ENCODE measurements at places on chromosomes 1 and 21.
A peak's percentile ranks its signal among the peaks of the same experiment; 100 is the strongest.

GRCh38 chr21:33273044-33273443, 6.9 kb downstream of the IL10RB start:
- no peak for DNase-seq

DNA sequence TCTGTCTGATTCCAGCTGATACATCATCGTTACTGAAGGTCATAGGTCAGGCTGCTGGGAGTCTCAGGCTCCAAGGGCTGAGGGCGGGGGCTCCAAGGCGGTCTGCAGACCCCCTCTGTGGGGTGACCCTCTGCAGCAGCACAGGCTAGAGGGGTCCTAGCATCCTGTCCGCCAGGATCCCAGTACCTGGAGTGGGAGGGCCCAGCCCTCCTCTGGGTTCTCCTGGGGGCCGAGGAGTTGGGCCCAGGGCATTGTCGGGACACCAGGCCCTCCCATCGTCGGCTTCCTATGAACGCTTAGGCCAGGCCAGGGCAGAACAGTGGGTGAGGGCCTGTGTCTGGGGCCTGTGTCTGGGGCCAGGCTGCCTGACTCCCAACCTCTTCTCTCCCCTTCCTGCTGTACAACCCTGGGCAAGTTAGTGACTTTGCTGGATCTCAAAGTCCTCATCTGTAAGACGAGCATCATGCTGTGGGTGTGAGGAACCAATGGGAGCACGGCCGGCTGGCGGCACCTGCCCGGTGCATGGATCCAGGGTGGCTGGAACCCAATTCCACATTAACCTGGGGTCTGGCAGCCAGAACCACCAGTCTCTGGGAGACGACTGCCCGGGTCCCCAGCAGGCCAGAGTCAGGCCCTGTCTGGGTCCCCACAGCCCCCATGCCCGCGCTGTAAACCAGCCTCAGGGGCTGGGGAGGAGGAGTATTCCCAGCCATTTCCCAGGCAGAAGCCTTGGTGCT, 56.2 kb upstream of the COL18A1 start:
- DNase-seq: no peak

GRCh38 chr1:45569962-45570581, 13.8 kb upstream of the NASP start:
- peak; percentile 85 for DNase-seq

GRCh38 chr1:22747735-22748073, 37.1 kb downstream of the EPHB2 start:
- DNase-seq: no peak

DNA sequence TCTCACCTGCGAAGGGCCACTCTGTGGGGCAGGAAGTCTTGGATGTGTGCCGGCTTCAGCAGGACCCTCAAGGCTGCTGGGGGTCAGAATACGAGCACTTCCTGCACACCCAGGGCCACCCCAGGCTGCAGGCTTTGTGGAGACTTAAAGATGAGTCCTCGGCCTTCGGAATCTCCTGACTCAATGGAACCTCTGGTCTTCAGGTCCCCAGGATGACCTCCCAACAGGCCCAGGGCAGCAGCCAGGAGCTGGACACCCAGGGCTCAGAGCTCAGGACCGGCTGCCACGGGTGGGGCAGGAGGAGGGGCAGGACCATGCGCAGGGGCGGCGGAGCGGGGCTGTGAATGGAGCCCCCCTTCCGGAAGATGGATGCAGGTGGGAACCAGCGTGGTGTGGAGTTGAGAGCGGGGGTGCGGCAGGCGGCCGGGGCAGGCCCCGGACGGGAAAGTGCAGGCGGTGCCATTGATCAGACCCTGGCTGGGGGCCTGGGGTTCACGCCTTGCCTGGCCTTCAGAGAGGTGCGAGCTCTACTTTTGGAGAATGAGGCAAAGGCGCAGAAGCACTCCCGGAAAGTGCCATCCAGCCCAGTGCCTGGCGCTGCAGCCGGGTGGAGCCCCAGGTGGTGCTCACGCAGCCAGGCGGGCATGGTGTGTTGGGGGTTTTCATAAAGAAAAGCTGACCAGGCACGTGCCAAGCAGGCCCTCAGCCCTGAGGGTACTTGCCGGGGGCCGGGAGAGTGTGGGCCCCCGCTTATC, 10.4 kb downstream of the COL18A1 start:
- DNase-seq: no peak

DNA sequence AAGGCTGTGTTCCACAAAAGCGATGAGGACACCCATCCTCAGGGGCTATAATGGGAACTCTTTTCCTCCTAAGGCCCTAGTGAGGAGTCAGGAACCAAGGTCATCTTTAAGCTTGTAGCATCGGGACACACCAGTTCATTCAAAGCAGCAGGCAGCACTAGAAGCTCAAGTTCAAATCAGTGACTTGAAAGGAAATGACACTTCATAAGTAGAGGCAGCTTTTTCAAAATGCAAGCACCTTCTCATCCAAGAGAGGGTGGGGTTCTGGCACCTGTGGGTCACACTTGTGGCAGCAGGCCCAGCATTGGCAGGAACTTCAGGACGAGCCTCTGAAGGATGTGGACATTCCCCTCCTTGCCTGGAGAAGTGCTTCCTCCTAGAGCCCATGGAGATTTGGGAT, 496.3 kb downstream of the KIF26B start:
- DNase-seq: no peak

DNA sequence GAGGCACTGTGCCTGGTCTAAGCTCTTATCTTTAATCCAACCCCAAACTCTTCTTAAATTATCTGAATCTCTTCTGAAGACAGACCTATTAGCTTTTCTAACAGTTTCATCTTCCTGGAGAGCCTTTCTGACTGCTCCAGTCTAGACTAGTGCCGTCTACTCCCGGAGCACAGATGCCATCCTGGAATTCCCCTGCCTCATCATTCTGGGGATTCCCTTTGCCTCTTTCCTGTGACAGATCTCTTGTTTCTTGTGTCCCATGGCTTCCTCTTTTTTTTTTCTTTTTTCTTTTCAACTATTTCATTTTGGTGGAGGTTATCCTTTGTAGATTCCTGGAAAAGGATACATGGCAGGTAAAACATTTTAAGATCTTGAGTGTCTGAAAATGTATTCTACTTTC, 11.7 kb downstream of the SEMA4A start:
- DNase-seq: no peak

GRCh38 chr1:156193208-156193487, 756 bp upstream of the SLC25A44 start:
- DNase-seq: peak; percentile 47

DNA sequence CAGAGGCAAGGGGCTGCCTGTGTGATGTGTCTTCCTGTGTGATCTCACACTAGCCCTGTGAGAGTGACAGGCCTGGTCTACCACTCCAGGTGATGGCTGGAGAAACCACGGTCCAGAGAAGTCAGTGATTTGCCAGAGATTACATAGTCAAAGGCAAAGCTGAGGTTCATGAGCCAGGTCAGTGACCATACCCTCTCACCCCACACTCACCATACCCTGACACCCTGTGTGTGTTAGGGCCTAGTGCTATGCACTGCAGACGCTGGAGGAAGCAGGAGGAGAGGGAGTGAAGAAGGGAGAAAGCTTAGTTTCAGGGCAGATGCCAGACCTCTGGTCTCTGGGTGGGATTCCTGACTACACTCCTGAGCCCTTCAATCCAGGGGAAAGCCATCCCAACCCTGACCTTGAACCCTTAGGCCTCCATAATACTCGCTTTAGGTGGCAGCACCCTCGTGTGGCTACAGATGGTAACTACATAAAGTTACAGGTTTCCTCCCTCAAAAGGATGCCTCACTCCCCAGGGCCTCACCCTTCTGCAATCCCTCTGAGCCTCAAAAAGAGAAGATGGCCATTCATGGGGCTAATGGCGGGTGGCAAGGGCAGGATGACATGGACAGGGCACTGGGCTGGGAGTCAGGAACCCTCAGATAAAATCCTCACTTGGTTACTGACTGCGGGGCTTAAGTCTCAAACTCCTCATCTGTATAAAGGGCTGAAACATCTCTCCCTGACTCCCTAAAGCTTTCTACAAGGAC, 20.8 kb upstream of the SDC3 start:
- DNase-seq: peak; percentile 41

- DNase-seq: no peak
These were observed 152.2 kb downstream of the PEX14 start for GRCh38 chr1:10626791-10627410.

GRCh38 chr21:28633839-28634555, 358.7 kb downstream of the LTN1 start:
- no peak for DNase-seq

DNA sequence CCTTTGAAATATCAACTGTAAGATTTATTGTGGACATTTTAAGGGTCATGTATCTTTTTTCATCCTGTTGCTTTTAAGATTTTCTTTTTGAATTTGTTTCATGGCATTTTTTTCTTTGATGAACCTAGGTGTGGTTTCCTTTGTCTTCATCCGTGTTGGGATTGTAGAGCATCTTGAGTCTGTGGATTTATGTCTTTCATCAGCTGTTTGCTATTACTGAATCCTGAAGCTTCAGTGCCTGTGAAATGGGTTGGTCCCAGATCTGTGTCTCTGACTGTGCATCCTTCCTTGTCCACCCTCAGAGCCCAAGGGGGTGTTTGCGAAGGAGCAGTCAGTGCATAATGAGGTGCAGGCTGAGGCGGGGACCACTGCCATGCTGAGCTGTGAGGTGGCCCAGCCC, 37.3 kb downstream of the OBSCN start:
- DNase-seq: no peak

DNA sequence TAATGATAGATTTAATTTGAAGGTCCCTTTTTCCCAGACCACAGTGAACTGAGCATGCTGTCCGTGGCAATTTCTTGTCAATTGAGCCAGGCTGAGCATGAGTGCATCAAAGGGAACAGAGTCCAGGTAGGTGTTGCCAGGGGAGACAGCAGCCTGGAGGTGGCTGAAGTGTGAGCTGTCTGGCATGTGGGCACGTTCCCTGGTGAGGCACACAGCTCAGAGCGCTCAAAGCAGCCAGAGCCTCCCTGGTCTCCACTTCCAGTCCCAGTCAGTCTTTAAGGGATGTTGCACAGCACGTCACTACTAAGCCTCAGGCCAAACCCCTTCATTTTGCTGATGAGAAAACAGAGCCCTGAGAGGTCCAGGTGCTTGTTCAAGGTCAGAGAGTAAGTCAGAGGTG, 251.4 kb downstream of the MATN1 start:
- no peak for DNase-seq

DNA sequence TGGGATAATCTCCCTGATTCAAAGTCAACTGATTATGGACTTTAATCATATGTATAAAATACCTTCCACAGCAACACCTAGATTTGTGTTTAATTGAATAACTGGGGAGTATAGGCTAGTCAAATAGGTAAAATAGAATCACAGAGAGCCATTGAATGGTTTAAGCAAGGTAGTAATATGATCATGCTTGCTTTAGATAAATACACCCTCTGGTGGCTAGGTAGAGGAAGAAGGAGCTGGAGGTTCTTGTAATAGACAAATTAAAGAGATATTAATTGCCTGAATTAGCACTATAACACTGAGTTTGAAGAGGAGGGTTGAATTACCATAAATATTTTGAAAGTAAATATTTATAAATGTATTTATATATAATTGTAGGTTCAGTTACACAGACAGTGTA, 40.3 kb downstream of the DIRAS3 start:
- no peak for DNase-seq

GRCh38 chr1:87706203-87706602, 377.5 kb downstream of the LMO4 start:
- DNase-seq: no peak

DNA sequence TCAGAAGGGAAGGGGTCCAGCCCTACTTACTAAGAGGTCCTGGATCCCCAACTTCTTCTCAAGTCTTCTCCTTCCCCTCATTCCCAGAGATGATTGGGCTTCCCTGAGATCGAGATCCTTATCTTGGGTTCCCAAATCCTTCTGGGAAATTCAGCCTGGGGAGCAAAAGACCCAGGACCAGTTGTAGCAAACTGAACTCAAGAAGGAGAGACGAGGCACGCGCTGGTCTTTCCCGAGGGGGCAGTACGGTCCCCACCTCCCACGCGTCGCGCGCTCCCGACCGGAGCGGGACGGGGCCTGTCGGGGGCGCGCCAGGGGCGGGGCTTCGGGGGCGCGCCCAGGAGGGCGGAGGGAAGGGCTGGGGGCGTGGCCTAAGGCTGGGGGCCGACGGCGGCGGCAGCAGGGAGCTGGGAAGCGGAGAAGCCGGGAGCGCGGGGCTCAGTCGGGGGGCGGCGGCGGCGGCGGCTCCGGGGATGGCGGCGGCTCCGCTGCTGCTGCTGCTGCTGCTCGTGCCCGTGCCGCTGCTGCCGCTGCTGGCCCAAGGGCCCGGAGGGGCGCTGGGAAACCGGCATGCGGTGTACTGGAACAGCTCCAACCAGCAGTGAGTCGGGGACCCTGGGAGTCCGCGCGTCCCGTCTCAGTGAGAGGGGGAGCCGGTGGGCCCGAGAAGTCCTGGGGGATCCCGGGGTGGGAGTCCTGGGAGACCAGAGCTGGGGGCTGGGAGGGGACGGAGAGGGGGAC, at the start of gene EFNA3:
TSS of gene EFNA3 (plus strand) at position 369 of the 741 bp plus-strand sequence. CDS start at position 474, 105 bp downstream.
- peak; percentile 63 for DNase-seq

- no peak for DNase-seq
These were observed 257.2 kb downstream of the LRRC7 start for GRCh38 chr1:69824932-69825331.

DNA sequence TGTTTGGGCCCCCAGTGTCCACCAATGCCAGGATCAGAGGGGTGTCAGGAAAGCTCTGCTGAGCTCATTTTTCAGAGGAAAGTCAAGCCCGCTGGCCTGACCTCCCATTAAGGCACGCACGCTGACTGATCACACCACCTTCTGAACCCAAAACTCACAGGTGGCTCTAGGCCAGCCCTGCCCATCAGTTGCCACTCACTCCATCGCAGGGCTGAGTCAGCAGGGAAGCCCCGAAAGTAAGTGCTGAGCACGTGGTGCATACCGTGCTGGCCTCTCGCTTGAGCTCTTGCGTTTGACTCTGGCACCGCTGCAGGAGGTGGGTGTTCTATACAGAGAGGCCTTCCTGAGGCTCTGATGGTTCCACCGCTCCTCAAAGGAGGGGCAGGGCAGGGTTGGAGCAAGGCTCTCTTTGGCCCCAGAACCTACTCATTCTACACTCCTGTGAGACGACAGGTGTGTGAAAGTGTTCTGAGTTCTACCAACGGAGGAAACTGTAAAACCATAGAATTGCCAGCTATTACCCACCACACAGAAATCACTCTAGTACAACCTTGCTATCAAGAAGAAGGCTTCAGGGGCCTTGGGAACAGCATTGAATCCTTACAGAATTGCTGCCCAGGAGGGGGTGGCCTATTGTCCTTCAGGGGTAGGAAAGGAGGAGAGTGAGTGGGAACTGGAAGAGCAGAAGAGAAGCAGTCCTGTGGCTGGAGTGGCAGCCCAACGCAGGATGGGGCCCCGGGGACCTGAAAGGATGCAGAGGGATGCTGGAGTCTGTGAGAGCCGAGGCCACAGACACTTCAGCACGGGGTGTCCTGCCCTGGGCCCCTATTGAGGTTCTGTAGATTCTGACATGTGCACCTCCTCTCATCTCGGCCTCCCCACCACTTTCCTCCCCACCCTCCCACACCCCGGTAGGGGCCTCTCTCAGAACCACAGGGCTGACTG, 214.7 kb upstream of the EDN2 start:
- no peak for DNase-seq

GRCh38 chr1:204891860-204892259, 21.2 kb downstream of the NFASC start:
- no peak for DNase-seq

GRCh38 chr1:109468061-109468460, 1.7 kb downstream of the SYPL2 start:
- DNase-seq: no peak

Data from NCI-H774 (cell line).